ENCODE measurements at places on chromosomes 11 and 22. TPM values are rescaled to one million over a fixed set of nuclear protein-coding genes. Genes with fewer than 3 reads are reported as not detected.

Gene OR8D1
- total RNA-seq: not detected

Gene PDGFD
- 81.8 TPM for total RNA-seq

Gene RPS6KA4
- 25.1 TPM for total RNA-seq

Gene OR52I1
- not detected for total RNA-seq

Gene TSKU
- 3.0 TPM for total RNA-seq

Gene RBMXL2
- not detected for total RNA-seq

Gene KCNQ1OT1
- total RNA-seq: 0.54 TPM

Gene MPEG1
- not detected for total RNA-seq

Gene OR8G1
- not detected for total RNA-seq

Gene C22orf31
- total RNA-seq: not detected

All from dermis lymphatic vessel endothelial cell (primary cell).